ENCODE measurements at places on chromosomes 3 and 15. TPM values are rescaled to one million over a fixed set of nuclear protein-coding genes. Genes with fewer than 3 reads are reported as not detected.

Gene CLDN16
- polyA plus RNA-seq = 0.08 TPM

Gene C3orf62
- polyA plus RNA-seq = 2.4 TPM

Gene AP4E1
- polyA plus RNA-seq = 4.1 TPM

Gene CCR8
- not detected for polyA plus RNA-seq

DNA sequence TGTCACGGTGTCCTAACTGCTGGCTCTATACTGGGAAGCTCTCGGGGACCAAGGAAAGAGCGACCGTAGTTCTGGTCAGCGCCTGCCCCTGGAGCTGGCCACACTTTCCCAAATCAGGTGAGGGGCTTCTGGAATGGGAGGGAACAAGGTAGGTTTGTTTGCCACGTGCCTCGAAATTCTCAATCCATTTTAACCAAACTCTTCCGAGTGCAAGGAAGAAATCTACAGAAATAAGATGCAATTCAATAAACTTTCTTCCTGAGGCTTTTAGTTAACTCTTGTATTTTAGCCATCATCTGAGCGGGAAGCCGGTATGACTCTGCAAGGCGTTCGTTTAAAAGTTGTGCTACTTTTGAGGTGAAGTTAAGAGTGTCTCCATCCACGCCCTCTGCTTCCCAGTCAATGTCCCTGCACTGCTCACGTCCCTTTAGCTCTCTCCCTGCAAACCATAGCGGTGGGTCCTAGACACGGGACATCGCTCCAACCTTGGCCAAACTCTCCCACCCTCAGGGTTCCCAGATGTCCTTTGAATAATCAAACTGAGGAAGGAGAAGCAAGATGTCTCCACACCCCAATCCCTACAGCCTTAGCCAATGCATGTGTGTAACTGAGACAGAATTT is 597 bp downstream of the AGTR1 start:
- DNase-seq = no peak

All from mammary epithelial cell (primary cell).